Fibroblast of skin of right quadriceps (primary cell): ENCODE measurements at places on chromosomes 7 and 10.
A peak's percentile ranks its signal among the peaks of the same experiment; 100 is the strongest.

DNA sequence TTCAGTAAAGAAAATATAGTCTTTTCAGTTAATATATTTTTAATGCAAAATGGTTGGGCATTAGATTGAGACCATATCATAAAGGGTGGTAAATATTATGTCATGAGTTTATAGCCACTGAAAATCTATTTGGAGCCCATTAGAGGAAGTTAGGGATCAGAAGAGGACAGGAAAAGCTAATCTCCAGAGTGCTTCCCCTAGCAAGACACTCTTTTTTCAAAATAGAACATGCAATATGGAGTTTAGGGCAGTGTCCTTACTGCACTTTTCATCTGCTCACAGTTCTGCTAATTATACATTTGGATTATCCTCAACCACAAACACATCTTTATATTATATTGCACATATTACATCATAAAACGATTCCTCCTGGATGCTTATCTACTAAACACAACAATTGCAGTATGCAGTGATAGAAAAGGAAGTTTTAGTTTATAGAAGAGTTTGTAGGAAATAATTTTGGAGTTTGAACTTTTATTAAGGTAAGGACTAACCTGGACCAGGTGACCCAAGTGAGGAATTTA is 159.8 kb downstream of the PHF14 start:
- DNase-seq = no peak

GRCh38 chr10:352476-353235 is 217.4 kb downstream of the ZMYND11 start:
- no peak for DNase-seq

DNA sequence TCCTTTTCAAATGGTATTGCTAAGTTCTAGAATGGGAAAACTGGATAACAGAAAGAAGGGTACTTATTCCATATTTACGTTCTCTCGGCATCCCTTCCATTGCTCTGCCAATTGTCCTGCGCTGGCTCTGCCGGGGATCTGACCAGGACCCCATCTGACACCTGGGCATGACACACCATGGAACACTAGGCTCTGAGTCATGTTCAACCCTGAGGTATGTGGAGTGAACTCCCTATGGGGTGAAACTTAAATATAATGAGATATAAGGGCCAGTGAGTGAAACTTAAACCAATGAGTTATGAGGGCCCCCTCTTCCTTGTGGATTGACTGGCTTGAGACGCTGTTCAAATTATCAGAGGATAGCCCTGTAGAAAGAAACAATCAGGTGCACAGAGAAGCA is 55.1 kb upstream of the ZEB1 start:
- DNase-seq = peak; percentile 13

- DNase-seq = no peak
These were observed 46.8 kb upstream of the C10orf120 start for GRCh38 chr10:122746408-122746807.

- no peak for DNase-seq
These were observed 55.8 kb downstream of the PIK3AP1 start for GRCh38 chr10:96664563-96664962.
